ENCODE measurements at places on chromosomes 3 and 15.

DNA sequence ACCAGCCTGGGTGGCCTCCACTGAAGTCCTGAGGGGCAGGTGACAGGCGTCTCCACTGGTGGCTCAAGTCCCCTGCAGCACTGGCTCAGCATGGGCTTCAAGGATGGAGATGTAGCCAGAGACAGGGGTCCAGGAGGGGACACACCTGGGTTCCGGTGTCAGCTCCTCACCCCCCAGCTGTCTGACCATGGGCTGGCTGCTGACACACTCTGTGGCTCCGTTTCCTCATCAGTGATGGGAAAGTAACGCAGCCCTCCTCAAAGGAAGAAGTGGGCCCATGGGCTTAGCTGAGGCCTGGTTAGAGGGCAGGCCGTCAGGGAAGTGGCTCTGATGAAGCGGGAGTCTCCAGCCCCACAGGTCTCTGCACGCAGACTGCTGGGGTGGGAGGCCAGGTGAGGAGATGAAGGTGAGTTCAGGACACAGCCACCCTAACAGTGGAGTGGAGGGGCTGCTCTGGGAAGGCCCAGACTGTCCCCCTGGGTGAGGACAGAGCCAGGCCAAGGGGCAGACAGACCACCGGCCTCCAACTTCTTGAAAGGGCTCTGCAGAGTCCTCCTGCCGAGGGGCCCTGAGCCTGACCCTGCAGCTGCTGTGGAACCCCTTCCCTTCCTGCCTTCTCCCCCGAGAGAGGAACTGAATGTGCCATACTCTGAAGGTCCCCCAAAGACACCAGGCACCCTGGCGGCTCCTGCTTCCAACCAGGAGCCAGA is 24.0 kb downstream of the PSTPIP1 start:
- DNase-seq = no peak

DNA sequence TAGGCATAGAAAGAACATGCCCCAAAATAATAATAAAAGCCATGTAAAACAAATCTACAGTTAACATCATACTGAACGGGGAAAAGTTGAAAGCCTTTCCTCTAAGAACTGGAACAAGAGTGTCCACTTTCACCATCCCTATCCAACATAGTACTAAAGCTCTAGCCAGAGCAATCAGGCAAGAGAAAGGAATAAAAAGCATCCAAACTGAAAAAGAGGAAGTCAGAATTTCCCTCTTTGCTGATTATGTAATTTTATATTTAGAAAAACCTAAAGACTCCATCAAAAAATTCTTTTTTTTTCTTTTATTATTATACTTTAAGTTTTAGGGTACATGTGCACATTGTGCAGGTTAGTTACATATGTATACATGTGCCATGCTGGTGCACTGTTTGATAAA is 661.6 kb upstream of the CBLB start:
- no peak for DNase-seq

DNA sequence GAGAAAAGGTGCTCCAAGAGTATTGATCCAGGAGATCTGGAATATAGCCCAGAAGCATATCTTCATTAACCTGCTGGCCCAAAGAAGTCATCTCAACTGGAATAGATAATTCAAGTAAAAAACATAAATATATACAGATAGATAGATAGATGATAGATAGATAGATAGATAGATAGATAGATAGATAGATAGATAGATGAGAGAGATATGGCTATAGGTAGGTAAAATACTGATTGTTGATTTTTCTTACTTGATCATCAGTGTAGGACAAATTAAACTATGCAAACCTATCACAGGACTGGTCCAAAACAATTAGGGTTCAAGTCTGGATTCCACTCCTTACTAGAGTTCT is 83.6 kb downstream of the TNIK start:
- no peak for DNase-seq

DNA sequence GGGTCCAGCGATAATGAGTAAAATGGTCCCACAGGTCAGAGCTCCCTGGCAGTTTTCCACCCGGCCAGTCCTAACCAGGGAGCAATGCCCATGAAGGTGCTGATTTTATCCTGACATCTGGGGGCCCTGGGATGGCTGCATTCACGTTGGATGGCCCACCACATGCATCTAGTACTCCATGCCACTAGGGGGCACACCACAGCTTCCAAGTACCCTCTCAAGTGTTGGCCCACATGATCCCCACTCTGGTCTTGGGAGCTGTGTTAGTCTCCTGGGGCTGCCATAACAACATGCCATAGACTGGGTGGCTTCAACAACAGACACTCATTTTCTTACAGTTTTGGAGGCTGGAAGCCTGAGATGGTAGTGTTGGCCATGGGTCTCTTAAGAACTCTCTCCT is 225.5 kb downstream of the SLCO3A1 start:
- DNase-seq = no peak

DNA sequence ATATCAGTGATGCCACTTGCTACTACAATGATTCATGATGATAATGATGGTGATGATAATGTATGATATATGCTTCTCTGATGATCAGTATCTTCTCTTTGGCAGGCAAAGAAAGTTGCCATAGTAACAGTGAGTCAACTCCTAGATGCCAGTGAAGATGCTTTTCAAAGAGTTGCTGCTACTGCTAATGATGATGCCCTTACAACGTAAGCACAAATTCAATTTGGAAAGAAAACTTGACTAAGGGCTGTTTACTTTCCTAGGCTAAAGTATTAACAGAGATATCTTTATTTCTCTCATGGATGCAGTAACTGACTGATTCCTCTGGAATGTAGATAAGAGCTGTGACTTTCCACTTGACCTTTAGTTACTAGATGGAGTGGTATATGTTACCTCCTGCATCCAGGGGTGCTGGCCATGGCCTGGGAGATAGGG is 27.8 kb downstream of the ADGRG7 start:
- no peak for DNase-seq

GRCh38 chr15:73482166-73482565 is 39.2 kb downstream of the REC114 start:
- DNase-seq = no peak

DNA sequence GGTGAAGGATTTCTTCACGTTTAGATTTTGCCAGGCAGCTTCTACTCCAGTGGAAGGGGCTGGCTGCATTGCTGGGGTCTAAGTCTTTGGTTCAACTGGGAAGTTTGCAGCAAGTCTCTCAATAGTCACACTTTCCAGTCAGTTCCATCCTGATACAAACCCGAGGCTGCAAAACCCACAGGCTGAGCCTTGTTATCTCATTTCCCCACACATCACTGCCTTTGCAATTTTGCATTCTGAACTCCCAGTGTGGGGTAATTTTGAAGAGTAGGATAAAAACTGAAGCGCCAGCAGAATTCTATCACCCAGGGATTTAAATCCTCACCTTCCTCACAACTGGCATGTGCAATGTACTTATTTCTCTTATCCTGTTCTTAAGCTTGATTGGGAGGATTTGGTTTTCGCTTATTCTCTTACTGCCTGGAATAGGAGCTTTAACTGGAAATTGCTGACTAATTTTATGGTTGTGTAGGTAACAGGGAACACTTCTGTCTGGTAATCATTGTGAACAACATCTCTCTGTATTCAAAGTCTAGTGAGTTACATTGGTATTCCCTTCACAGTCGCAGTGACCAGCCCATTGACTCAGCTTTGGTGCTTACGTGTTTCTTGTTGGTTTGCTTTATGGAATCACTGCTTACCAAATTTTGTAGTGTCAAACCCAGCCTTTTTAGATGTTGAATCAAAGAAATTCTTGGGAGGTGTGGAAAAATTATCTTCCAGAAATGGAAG is 142.0 kb upstream of the TOPAZ1 start:
- DNase-seq = no peak

DNA sequence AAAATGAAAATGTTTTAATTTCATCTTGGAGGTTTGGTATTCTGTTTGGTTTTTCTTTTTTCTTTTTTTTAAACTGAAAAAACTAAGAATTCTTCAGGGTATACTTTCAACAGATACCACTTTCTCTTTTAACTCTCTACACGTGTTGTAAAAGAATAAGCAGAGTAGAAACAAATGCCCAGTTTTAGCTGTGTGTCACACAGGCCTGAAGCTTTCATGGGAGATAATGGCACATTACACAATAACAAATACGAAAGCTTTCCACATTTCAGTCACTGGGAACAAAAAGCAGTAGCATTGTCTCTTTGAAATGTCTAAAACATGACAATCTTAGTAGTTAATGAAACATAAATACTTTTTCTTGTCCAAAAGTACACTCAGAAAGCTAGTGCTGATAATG is 818.5 kb downstream of the TBL1XR1 start:
- no peak for DNase-seq

DNA sequence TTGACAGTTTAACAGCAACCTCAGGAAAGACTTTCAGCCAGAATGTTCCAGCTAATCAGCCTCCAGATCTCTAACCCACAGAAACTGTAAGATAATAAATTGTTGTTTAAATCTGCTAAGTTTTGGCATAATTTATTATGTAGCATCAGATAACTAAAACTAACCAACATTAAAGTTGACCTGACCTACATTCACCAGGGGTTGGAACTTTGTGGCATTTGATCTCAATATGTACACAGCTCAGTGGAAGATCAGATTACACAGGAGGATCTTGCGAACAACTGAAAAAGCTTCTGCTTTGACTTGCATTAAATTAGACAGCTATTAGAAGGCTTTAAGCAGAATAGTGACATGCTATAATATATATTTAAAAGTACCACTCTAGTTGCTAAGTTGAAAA is 91.4 kb upstream of the POU1F1 start:
- no peak for DNase-seq

DNA sequence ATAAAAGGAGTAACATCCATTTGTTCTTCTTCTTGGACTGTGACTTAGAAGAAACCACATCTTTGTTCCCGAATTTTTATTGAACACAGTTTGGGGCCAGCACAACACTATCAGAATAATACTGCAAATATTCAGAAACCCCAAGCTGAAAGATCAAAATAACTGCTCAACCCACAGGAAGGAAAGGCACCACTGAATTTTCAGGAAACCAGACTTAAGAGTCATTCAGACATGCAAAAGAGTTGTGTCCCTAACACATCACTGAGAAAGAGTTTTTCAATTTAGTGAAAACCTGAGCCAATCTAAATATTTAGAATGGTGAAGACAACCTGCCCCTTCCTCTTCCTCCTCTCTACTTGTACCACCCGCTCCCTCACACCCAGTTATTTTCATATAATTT is 295.0 kb upstream of the RORA start:
- DNase-seq = no peak

GRCh38 chr3:185151101-185151963 is 1.5 kb downstream of the C3orf70 start:
- no peak for DNase-seq

DNA sequence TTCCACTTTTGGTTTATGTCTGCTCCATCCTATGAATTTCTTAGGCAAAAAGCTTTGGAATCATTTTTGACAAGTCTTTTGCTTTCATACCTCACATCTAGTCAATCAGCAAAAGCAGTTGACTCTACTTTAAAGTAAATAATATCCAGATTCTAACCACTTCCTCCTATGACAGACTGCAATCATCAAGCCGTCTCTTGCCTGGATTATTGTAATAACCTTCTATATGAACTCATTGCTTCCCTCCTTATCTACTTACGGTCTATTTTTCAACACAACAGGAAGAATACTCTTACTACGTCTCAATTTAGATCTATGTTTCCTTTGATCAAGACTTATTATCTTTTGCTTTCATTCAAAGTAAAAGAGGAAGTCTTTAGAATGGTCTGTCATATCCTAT is 20.7 kb downstream of the CLDN1 start:
- DNase-seq = no peak

DNA sequence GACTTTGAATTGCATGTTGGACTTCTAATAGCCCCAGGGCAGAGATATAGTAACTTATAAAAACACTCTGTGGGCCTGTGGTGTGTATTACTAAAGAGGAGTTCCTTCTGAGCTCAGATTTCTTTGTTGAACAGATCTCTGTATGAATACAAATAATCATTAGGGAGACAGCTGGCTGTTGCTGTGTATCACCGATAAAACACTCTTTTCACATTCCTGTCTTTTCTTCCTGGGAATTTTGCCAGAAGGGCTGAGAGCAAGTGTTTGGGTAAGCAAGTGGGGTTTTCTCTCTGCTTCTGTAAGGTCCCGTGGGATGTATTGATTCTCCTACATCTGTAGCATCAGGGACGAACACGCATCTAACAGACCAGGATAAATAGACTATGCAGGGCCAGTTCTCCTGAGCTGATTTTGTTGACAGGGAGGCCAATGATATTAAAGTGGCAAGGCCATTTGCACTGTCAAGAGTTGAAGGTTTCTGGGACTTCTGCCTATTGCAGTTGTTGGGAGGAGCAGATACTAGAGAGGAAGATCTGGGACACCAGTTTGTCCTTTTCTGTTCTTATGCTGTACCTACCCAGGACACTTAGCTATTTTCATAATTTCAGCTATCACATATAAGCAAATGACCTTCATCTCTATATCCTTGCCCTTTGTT is 225.9 kb upstream of the CD96 start:
- no peak for DNase-seq

DNA sequence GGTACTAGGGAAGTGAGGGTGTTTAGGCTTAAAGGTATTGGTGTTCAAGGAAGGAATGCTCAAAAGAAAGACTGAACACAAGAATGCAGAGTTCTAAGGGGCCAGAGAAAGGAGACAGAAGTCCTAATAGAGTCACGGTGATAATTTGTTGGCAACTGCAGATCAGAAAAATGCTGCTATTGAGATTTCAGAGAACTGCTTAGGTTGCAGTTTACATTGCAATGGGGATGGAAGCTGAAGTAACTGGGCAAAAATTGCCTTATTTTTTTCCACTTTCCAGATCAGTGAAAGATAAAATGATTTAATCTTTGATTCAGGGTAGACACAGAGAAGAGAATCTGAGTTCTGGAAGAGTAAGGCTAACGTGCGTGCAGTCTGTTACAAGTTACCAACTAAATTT is 199.8 kb downstream of the SQOR start:
- no peak for DNase-seq

- DNase-seq = no peak
Observed at GRCh38 chr3:60309539-60310268, 941.5 kb downstream of the FHIT start.

GRCh38 chr3:71322154-71322553 is 261.4 kb downstream of the FOXP1 start:
- no peak for DNase-seq
